ENCODE measurements at places on chromosomes 11 and 22.
A peak's percentile ranks its signal among the peaks of the same experiment; 100 is the strongest.

DNA sequence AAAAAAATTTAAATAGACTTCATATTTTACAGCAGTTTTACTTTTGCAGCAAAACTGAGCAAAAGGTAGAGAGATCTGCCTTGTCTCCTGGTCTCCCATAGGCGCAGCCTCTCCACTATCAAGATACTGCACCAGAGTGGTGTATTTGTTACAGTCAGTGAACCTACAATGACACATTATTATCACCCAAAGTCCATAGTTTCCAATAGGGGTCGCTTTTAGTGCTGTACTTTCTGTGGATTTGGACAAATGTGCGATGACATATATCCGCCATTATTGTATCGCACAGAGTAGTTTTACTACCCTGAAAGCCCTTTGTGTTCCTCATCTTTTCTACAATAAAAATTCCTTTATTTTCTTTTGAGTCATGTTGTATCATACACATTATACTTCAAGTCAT, 153.2 kb upstream of the CCDC179 start:
- DNase-seq = no peak

DNA sequence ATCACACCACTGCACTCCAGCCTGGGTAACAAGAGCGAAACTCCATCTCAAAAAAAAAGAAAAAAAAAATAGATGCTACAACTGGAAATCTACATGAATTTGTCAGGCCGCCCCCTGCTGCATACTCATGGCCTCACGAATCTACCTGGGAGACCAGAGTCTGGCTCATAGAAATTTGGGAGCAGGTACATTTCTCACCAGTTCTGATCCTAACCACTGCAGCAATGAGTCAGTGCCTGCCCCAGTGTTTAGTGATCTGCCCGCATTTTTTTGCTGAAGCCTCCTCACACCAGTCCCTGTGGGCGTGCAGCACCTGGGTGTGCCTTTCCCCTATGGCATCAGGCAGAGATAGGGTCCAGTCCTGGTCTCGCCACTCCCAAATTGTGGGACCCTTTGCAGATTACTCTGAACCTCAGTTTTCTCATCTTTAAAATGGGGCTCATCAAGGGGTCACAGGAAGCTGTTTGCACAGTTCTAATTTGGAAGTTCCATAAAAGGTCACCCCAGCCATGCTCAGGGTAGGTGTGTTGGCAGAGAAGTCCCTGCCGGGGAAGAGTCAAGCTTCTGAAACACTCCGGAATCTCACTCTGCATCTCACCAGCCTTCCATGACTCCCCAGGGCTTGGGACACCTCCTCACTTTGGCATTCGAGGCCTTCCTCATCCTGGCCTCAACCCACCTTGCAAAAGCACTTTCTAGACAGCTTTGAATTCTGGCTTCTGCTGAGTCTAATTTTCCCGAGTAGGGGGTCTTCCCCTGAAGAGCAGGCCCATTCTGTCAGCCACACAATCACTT, 39.3 kb upstream of the LINC01488 start:
- DNase-seq = no peak

GRCh38 chr22:43796567-43796966, 15.5 kb downstream of the EFCAB6 start:
- no peak for DNase-seq

GRCh38 chr22:27124351-27124966, 467.1 kb downstream of the MIAT start:
- no peak for DNase-seq

- DNase-seq = peak; percentile 82
Observed at GRCh38 chr22:28819253-28820096, 19.1 kb upstream of the XBP1 start.

- DNase-seq = no peak
Observed at GRCh38 chr22:40659166-40659565, 20.1 kb upstream of the MCHR1 start.

GRCh38 chr22:24801901-24802465, 4.0 kb upstream of the SGSM1 start:
- DNase-seq = peak; percentile 58

- DNase-seq = no peak
Observed at GRCh38 chr11:8330404-8330803, 66.7 kb upstream of the LMO1 start.

- DNase-seq = no peak
Observed at GRCh38 chr22:37010976-37011375, 8.3 kb downstream of the TST start.

- no peak for DNase-seq
Observed at GRCh38 chr11:46114961-46115360, 6.3 kb downstream of the PHF21A start.

DNA sequence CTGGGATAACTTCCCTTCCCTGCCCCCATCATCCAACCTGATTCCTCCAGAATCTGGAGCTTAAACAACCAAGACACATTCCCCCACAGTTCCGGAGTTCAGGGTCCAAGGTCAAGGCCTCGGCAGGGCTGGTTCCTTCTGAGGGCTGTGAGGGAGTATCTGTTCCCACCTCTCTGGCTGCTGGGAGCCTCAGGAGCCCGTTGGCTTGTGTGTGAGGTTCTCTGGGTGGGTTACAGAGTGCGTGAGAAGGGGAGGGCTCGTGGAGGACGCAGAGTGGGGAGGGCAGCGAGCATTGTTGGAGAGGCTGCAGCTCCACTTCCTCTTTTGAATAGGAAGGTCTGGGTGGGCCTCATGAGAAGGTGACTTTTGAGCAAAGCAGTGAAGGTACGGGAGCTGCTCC, 8.5 kb downstream of the SERHL2 start:
- no peak for DNase-seq

- no peak for DNase-seq
Observed at GRCh38 chr11:12284316-12285050, 92.9 kb upstream of the PARVA start.

DNA sequence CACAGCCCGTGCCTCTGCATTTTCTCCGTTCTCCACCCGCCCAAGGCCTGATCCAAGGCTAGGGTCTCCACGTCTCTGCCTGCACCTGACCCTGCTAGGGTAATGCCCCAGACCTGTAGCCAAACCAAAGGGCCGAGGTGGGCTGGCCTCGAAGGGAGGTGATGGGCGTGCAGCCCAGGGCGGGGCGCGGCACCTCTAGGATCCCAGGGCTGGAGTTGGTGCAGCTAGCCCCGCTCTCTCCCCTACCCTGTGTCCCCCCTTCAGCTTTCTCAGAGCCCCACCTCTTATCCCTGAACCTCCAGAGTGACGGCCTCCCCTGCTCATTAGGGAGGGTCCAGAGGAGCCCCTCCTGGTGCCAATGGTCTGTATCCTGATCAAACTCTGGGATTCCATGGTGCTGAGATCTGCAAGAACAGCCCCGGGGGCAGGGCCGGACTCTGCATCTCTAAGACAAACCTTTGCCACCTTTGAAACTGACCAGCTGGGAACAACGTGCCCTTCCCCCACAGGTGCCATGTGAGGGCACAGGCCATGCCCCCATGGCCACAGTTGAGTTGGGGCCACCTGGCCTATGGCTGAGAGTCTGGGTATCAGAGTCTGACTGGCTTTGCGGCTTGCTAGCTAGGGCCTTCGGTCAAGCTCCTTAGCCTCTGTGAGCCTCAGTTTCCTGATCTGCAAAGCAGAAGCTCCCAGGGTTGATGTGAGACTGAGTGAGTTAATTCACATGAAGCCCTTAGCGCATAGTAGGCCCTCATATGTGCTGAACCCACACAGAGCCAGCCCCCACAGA, 23.1 kb upstream of the CBX7 start:
- no peak for DNase-seq

DNA sequence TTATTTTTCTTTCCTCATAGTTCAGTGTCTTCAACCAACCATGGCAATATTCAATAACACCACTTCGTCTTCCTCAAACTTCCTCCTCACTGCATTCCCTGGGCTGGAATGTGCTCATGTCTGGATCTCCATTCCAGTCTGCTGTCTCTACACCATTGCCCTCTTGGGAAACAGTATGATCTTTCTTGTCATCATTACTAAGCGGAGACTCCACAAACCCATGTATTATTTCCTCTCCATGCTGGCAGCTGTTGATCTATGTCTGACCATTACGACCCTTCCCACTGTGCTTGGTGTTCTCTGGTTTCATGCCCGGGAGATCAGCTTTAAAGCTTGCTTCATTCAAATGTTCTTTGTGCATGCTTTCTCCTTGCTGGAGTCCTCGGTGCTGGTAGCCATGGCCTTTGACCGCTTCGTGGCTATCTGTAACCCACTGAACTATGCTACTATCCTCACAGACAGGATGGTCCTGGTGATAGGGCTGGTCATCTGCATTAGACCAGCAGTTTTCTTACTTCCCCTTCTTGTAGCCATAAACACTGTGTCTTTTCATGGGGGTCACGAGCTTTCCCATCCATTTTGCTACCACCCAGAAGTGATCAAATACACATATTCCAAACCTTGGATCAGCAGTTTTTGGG, at the start of gene OR51T1:
Gene OR51T1 (plus strand): TSS at position 41 of the 641 bp plus-strand sequence. CDS start 0 bp downstream, at position 41.
- DNase-seq = no peak

- DNase-seq = no peak
Observed at GRCh38 chr22:46640293-46641055, 20.3 kb downstream of the GRAMD4 start.

- DNase-seq = no peak
Observed at GRCh38 chr22:49865156-49865555, 11.5 kb downstream of the ZBED4 start.

GRCh38 chr22:30810105-30810504, 115.4 kb downstream of the OSBP2 start:
- DNase-seq = no peak

- no peak for DNase-seq
Observed at GRCh38 chr11:107908211-107908610, 20.0 kb upstream of the RAB39A start.

DNA sequence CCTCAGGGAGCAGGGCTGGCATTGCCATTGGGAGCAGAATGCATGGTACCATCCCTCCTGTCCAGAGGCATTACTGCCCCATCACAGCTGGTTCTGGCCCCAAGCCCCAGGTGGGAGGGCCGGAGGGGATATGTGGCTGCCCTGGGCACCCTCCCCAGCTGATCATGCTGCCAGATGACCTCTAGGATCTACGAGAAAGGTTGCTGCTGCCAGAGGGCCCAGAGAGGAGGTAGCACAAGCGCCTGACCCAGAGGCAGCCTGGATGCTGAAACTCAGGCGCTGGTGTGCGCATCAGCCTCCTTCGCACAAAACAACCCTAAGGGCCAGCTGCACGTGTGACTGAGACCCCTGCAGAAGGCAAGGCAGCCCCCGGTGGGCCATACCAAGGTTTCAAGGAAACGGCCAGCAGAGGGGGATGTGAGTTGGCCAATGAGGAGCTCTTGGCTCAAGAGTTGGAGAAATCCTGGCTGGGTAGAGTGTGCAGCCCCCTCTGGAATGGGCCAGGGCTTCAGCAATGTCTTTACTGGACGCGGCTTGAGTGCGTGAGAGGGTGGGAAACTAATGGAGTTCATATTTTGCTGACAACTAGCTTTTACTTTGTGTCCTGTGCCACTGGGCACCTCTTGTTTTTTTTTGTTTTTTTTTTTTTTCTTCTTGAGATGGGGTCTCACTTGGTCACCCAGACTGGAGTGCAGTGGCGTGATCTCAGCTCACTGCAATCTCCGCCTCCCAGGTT, 88.3 kb upstream of the PARVA start:
- no peak for DNase-seq

GRCh38 chr11:95296165-95296564, 65.2 kb upstream of the SESN3 start:
- no peak for DNase-seq

DNA sequence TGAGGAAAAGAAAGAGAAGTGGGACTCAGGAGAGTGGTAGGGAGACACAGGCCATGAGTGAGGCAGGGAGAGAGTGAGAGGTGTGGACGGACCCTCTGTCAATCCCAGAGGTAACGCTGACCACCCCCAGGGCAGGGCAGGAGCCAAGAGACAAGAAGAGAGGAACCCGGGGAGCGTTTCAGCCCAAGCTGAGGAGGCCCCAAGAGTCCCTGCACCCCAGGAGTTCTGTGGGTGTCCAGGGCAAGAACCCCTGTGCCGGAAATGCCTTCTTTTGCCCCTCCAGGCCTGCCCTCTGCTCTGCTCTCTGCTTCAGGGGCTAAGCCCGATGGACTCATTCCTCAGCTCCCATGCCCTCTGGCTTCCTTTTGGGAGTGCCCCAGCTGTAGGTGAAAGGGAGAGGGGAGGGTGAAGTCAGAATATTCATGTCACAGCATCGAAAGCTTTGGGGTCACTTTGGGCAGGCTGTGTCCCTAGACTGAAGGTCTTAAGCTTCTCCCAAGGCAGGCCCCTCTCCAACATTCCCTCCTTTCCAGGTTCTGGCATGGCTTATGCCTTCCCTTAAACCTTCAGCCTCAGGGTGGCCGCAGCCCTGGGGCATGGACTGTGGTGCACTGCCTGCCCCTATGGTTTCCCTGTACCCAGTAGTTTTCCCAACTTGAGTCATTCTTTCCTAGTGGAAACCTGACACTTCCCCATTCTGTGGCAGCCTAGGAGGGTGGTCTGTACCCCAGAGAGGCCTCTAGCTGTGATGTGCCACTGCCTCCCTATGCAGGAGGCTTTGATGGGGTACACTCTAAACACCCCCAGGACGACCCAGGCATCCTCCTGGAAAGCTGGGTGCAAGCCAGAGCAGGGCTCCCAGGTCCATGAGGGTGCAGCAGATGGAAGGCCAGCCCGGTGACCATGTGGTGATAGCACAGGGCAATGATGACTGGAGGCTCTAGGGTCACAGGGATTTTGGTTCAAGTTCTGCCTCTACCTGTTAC, 27.1 kb downstream of the MYEOV start:
- no peak for DNase-seq

DNA sequence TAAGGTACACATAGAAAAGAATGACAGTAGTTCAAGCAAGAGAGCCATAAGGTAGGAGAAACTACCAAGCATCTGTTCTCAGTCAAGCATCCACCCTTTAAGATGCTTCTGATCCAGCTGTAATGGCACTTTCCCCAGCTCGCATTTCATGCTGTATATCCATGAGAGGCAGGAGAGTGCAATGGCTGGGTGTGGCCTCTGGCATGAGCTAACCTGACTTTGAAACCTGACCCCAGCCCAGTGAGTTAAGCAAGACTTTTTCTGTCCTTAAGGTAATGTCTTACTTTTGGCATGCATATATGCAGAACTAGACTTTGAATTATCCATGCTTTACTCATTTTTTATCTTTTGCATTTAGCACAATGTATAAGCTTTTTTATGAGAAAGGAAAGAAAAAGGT, 79.8 kb upstream of the CNTN5 start:
- DNase-seq = no peak

DNA sequence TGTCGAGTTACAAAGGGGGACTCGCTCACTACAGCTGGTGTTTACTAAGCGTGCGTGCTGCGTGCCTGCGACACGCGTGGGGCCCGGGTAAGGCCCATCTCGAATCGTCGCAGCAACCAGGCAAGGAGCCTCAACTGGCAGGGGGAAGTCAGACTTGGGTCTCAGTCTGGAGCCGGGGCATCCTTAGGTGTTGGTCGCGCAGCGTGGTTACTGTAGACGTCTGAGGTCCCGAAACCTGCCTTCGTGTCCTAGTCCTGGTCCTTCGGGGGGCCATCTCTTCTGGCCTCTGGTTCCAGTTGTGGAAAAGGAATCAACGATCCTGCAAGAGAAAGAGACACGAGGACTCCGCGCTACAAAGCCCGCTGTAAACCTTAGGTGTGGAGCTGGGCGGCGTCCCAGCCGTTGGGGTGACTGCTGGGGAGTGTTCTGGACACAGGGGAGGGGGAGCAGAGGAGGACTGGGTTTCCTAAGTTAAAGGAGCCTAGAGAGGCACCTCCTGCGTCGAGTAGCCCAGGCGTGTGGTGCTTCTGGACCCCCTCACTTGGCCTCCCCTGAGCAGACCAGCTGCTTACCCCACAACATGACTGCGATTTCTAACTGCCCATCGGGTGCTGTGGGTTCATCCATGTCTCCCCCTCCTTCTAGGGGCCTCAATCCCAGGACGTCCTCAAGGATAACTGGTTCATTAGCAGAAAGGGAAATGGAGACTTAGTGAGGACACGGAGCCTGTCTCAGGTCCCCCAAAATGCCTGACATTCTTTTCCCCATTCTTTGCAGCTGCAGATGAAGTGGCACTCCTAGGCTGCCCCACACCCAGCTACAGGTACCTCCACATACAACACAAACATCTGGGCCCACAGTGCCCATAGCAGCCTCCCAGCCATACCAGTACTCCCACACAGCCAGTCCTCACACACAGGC, 4.9 kb upstream of the WNT11 start:
- DNase-seq = no peak

All from RPMI8226 (cell line).